Fibroblast of the aortic adventitia (primary cell): ENCODE measurements at places on chromosomes 12 and 14. TPM values are rescaled to one million over a fixed set of nuclear protein-coding genes. Genes with fewer than 3 reads are reported as not detected.

Gene RDH16
- 0.09 TPM in 1 of 2 replicates, not detected in the other for total RNA-seq

Gene ABCD2
- under 0.01 and 0.25 TPM in 2 replicates for total RNA-seq

Gene PSMA3
- 105 and 154 TPM in 2 replicates for total RNA-seq

Gene KLRC4
- not detected in 2 replicates for total RNA-seq

Gene KCNC2
- not detected in 2 replicates for total RNA-seq

Gene DPF3
- 1.3 and 16.3 TPM in 2 replicates for total RNA-seq

Gene C12orf42
- total RNA-seq, result not detected in 2 replicates

Gene SLC8B1
- total RNA-seq, result 11.5 and 30.7 TPM in 2 replicates

Gene SLC10A1
- not detected in 2 replicates for total RNA-seq

Gene CLEC4C
- not detected in 2 replicates for total RNA-seq

Gene TSFM
- total RNA-seq, result 16.2 and 19.9 TPM in 2 replicates

Gene SOAT2
- 0.09 TPM in 1 of 2 replicates, not detected in the other for total RNA-seq
